Activated CD8-positive, alpha-beta memory T cell treated with anti-CD3 and anti-CD28 coated beads for 48 hours (primary cell): ENCODE measurements at places on chromosomes 5 and 9.

- DNase-seq: no peak
Measured at GRCh38 chr9:129544761-129545160, 76.1 kb downstream of the C9orf50 start.

DNA sequence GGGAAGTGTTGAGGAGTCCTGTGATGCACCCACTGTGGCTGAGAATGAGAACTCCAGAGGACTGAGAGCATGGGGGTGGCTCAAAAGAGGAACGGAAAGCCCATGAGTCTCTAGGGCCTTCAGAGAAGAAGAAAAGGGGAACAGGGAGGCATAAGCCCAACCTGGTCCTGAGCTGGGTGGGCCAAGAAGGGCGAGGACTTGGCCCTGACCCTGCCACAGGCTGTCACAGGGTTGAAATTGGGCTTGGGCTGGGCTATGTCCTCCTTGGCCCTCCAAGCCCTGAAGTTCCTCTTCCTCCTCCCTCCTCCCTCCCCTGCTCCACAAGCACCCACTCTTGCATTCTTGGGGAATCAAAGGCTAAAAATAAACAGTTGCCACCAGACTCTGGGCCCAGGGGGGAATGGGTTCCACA, 49.3 kb upstream of the PPARGC1B start:
- DNase-seq: no peak

GRCh38 chr9:82880336-82881050, 182.4 kb downstream of the RASEF start:
- DNase-seq: no peak

DNA sequence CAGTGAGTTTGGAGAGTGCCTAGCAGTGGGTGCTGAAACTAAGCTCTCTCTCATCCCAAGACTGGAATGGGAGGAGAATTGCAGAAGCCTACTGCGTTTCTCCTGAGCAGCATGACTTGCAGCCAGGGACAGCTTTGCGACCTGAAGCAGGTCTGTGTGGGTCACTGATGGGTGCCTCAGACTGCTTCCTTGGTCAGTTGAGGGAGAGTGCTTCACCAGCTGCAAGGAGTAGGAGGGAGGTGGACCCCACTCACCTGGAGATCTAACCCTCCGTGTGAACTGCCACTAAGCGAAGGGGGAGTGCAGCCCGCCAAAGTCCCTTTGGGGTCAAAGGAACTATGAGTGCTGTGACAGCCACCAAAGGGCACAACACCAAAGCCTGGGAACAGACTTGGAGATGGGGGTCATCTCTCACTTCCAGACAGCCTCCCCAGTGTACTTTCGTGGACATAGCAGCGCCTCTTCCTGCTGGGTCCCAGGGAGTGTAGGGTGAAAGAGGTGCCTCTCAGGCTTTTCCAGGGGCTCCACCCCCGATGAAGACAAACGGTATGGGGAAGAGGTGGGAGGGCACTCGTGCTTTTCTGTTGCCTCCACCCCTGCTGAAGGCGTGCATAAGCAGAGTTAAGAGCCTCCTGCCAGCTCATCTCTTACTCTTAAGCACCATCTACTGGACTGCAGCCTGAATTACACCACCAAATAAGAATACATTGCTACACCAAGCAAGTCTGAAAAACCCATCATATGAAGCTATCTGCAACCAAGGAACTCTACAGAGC, 34.3 kb upstream of the MACIR start:
- DNase-seq: no peak

GRCh38 chr5:166561759-166562158, 1729.7 kb upstream of the WWC1 start:
- DNase-seq: no peak

DNA sequence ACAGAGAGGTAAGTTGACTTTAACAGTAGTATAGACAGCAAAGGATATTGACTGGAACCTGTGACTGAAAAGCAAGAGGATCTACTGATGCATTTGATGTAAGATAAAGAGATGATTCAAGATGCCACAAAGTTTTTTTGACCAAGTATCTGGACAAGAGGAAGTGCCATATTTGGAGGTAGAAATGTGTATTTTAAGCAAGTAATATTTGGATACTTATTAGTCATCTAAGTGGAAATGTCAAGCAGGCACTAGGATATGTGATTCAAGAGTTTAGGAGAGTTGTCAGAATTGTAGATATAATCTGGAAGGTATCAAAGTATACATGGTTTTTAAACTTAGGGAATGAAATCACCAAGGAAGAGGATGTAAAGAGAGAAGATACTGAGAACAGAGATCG, 686.1 kb upstream of the CHD1 start:
- DNase-seq: no peak

- DNase-seq: no peak
Measured at GRCh38 chr5:69271376-69271775, 36.7 kb downstream of the CDK7 start.

DNA sequence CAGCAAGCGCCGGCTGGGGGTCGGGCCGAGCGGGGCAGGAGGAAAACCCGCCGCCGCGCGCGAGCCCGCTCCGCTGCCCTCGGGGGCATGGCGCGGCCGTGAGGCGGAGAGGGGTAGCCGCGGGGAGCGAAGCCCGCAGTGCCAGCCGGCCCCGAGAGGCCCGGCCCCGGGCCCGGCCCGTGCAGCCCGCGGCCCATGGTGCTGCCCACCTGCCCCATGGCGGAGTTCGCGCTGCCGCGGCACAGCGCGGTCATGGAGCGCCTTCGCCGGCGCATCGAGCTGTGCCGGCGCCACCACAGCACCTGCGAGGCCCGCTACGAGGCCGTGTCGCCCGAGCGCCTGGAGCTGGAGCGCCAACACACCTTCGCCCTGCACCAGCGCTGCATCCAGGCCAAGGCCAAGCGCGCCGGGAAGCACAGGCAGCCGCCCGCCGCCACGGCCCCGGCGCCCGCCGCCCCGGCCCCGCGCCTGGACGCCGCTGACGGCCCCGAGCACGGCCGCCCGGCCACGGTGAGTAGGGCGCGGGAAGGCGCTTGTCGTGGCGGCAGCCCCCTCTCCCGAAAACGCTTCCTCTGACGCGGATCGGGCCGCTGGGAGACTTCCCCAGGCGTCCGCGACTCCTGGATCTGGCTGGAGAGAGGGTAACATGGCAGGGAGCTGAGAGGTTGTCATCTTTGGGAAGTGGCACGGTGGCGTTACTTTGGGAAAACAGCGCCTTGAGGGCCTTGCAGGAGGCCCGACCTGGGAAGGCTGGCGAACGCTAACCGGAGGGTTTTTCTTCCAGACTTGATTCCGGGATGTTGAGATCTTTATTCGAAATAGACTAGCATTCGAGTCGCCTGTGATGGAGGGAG, 523 bp downstream of the MAML1 start:
- peak; percentile 12 for DNase-seq

- DNase-seq: no peak
Measured at GRCh38 chr5:133509742-133510079, 102.6 kb downstream of the FSTL4 start.

DNA sequence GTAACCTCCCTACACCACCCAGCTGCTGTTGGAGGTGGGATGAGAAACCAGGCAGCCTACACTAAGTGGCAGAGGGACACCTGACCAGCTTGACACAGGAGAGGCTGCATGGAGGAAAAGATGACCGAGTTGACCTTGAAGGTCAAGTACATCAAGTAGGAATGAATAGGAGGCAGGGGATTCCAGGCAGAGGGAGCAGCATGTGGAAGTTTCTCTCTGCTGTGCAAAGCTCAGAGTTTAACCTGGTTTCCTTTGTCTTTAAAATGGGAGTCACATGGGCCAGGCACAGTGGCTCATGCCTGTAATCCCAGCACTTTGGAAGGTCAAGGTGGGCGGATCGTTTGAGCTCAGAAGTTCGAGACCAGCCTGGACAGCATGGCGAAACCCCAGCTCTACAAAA, 32.6 kb downstream of the SPRY4 start:
- no peak for DNase-seq

DNA sequence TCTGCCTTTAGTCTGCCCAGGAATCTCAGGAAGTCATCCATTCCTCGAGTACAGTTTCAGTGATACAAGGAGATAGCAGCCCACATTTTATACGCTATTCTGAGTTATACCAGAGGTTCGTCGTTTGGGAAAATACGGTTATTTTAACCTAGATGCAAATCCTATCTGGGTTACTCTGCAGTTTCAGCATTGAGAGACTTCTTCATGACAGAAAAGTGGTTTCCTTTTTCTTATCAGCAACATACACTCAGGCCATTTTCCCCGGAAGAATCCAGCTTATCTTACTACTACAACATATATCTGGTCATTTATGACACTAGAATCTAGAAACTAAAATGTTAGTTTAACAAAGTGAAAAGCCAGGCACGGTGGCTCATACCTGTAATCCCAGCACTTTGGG, 83.4 kb upstream of the IQGAP2 start:
- no peak for DNase-seq

- DNase-seq: no peak
Measured at GRCh38 chr5:93956006-93956405, 214.6 kb upstream of the POU5F2 start.

GRCh38 chr9:20610591-20610990, 11.7 kb downstream of the MLLT3 start:
- no peak for DNase-seq

DNA sequence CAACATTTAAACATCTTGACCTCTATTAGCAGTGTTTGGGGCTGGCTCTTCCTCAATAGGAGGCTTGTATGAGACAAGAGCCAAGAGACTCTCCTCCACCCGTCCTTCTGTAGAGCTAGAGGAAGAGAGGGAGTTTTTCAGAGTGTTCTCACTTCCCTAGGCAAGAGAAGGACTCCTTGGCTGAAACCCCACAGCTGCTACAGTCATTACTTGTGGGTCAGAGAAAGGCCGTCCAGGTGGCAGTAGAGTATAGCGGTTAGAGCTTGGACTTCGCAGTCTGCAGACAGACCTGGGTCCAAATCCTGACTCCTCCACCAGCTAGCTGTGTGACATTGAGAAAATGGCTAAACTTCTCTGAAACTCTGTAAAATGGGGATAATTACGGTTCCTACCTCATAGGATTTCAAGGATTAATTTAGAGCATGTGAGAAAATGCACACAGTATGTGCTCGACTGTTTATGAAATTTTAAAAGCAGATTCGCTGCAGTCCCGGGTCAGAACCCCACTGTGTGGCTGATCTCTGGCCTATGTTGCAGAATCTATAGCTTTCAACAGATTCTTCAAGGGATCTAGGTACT, 80.8 kb upstream of the ARAP3 start:
- no peak for DNase-seq

DNA sequence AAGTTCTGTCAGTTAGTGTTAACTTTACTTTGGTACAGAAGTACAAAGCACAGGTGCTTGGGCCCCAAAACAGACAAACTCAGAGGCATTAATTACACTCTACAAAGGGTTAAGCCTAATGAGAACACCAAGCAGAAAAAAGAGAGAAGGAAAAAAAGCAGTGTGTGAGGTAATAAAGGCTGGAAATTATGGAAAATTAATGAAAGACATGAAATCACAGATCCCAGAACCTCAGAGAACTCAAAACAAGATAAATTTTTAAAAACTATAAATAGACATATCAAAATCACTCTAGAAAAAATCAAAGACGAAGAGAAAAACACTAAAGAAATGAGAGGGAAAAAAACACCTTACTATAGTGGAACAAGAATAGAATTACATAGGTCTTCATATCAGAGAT, 354.2 kb upstream of the ADAMTS16 start:
- no peak for DNase-seq

- no peak for DNase-seq
Measured at GRCh38 chr5:32094691-32095090, 79.4 kb downstream of the GOLPH3 start.

DNA sequence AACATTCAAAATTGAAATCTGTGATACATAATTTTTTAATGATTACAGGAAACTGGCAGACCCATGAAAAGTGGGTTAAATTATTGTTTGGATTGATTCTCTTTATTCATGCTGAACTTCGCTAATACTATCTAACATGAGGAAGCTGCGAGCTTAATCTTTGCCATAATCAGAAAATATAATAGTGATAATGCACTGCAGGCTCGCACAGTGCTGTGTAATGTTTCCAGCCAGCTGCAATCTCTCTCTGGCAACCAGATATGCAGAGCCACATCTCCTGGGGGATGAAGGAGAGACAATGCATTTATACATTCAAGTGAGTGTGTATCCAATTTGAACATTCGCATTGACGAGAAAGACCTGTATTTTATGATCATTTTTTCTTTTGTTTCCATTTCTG, 669.7 kb upstream of the RGMB start:
- DNase-seq: no peak
